Left lung (tissue), 14 donors: ENCODE measurements at places on chromosomes 2 and 18. TPM values are rescaled to one million over a fixed set of nuclear protein-coding genes. Genes with fewer than 3 reads are reported as not detected.

DNA sequence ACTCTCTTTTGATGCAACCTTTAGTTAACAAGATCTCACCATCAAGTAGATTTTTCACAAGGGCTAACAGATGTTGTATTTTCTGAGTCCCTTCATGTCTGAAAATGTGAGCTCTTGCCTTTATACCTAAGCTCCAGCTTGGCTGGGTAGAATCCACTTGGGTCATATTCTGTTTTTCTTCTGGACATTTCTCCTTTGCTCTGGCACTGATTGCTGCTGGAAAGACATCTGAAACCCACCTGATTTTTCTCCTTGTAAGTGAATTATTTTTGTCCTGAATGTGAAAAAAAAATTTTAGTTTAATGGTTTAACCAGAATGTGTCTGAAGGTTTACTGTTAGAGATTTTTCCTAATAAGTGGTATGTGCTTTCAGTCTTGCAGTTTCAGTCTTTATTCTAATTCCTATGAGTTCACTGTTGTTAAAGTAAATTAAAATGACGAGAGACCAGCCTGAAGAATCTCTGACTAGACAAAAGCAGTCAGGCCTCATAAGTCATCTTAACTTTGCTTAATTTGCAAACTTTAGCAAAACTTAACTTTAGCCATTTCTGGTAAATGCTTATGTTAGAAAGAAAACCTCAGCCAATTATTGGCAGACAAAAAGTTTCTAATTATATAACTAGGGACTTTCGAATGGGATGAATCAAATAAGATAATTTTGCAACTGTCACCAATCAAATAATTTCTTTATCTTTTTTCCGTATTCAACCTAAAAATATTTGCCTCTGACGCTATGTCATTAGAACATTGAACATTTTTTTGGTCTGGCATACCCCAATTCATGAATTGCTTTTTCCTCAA lies 70.8 kb downstream of the ACAA2 start:
- H3K27ac ChIP-seq, result no peak overlapping the region
- no peak overlapping the region for H3K4me3 ChIP-seq
- H3K36me3 ChIP-seq, result no peaks in the 10 kb centered on the region
- no peaks in the 10 kb centered on the region for H3K27me3 ChIP-seq

- H3K27ac ChIP-seq, result no peak overlapping the region
- no peaks in the 10 kb centered on the region for H3K36me3 ChIP-seq
- no peak overlapping the region for H3K4me3 ChIP-seq
- H3K27me3 ChIP-seq, result no peaks in the 10 kb centered on the region
- DNase-seq, result no peak
These were observed 142.6 kb upstream of the ITGA4 start for GRCh38 chr2:181314551-181314950.

DNA sequence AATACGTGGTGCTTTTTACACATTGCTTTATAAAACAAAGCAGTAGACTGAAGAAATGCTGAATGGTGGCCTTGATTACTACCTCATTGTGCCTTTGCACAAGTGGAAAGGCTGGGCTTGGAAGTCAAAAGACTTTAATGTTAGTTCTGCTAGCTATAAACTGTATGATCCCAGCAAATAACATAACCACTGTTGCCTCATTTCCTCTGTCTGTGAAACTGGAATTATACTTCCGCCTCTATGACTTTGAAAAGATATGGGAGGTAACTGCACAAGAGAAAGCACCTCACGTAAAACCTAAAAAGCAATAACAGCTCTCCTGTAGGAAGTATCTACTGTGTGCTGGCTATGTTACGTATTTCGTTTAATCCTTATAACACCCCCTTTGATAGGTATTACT lies 43.4 kb upstream of the DSC1 start:
- H3K27me3 ChIP-seq, result no peaks in the 10 kb centered on the region
- peak overlapping the region; percentile 45 for H3K27ac ChIP-seq
- peaks cover 40% of the 10 kb centered on the region for H3K4me1 ChIP-seq
- DNase-seq, result no peak

GRCh38 chr2:62152000-62152399 lies 43.9 kb upstream of the B3GNT2 start:
- H3K4me3 ChIP-seq, result no peak overlapping the region
- no peak overlapping the region for H3K27ac ChIP-seq
- H3K27me3 ChIP-seq, result no peaks in the 10 kb centered on the region
- H3K36me3 ChIP-seq, result no peaks in the 10 kb centered on the region
- no peak for DNase-seq
- no peaks in the 10 kb centered on the region for H3K4me1 ChIP-seq

DNA sequence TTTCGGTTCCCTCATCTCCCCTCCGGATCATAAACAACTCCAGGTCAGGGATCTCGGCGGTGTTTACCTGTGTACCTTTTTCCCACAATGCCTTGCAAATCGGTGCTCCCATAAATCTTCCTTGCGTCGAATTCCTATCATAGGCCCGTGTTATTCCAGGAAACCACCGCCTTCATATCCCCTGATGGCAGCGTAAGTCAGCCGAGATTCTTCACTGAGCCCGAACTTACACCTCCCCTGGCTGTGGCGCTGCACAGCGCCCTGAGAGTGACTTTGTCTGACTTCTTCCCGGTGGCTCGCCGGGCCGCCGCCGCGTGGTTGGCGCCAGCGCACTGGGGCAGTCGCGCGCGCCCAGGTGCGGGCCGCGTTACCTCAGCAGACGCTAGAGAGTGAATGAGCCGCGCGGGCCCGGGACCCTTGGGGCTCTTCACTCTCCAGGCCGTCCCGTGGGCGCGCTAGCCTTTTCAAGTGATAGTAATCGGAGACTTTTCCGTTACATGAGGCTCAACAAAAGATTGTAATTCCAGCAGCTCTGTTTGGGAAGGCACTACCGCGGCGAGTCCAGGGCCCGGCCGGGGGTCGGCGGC lies 101.6 kb downstream of the SPTBN1 start:
- H3K36me3 ChIP-seq, result no peaks in the 10 kb centered on the region
- peak; percentile 65 for DNase-seq

DNA sequence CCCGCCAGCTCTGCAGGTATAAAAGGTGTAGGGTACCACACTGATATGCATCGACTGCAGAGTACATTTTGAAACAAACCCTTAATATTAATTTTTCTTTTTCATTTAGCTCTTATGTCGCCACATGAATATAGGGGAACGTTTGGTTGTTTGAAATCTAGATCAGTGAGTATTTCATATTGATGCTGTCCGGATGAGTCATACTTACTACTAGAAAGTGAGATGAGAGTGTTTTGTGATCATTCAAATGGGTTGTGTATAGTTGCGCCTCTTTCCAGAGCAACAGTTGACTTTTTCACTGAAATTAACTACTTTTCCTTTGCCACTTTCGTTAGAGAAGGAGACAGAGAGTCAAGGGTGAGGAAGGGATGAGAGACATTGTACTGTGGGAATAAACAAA lies 24.6 kb downstream of the NPAS2 start:
- H3K4me1 ChIP-seq, result no peaks in the 10 kb centered on the region
- H3K27ac ChIP-seq, result no peak overlapping the region
- no peak overlapping the region for H3K4me3 ChIP-seq
- no peak for DNase-seq
- no peaks in the 10 kb centered on the region for H3K36me3 ChIP-seq

DTNA gene
- total RNA-seq, result 12.0 TPM

EFR3B gene
- 9.2 TPM for total RNA-seq
